Muscle of leg (tissue), 16 donors: ENCODE measurements at places on chromosomes 3 and 15.
A peak's percentile ranks its signal among the peaks of the same experiment; 100 is the strongest.

GRCh38 chr15:83753872-83754493 is 100.1 kb downstream of the ADAMTSL3 start:
- no peaks in the 10 kb centered on the region for H3K27me3 ChIP-seq
- no peak overlapping the region for H3K27ac ChIP-seq
- no peaks in the 10 kb centered on the region for H3K36me3 ChIP-seq
- no peak overlapping the region for H3K4me3 ChIP-seq
- H3K4me1 ChIP-seq = no peaks in the 10 kb centered on the region
- no peak for DNase-seq

DNA sequence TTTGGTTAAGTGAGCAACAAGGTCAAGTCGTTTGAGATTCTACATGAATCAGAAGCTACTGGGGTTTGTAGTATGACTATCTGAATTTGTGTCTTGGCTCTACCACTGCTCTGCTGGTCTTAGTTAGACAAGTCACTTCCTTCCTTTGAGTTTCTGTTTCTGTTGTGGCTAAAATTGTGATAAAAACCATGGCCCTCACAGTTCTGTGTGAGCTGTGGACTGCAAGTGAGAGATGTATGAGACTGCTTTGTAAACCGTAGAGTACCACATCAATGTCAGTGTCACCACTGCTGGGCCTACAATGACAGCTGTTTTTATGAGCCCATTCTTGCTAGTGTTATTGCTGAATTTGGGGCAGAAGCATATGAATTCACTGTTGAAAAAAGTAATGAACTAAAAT is 32.7 kb downstream of the RARB start:
- peaks cover 6% of the 10 kb centered on the region for H3K36me3 ChIP-seq
- no peaks in the 10 kb centered on the region for H3K27me3 ChIP-seq
- no peak overlapping the region for H3K4me3 ChIP-seq
- H3K27ac ChIP-seq = no peak overlapping the region
- no peak for DNase-seq

DNA sequence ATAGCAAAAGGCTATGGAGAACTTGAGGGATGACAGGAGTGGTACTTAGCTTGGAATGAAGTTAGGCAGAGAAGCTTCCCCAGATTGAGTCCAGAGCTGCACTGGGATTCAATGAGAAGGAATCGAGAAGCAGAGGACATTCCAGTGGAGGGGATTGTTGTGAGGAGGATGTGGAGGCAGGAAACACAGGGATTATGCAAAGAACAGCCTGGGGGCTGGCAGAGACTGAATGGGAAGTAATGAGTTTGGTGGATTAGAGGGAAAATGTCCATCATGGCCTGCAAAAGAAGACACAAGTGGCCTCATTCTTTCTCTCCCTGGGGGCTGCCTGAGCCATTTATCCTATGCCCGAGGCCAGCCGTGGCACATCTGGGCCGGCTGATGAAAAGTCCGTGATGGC is 20.5 kb upstream of the SCN10A start:
- peaks cover 2% of the 10 kb centered on the region for H3K4me1 ChIP-seq
- no peak for DNase-seq
- H3K27me3 ChIP-seq = no peaks in the 10 kb centered on the region

DNA sequence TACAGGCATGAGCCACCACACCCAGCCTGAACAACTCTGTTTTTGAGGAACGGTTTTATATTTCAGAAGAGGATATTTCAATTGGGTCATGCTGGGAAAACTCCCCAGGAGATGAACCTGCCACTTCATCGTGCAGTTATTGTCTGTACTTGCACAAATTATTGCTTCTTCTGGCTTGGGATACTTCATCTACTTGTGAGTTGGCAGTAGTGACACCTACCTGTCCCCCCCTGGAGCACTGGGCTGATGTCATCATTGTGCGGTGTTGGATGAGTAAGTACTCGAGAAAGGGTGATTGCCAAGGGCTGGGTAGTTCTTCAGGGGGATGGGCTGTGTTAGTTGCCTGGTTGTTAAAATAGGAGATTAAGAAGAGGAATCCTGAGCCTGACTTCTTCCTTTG is 85.1 kb upstream of the SAMMSON start:
- no peaks in the 10 kb centered on the region for H3K4me1 ChIP-seq
- H3K36me3 ChIP-seq = no peaks in the 10 kb centered on the region
- H3K4me3 ChIP-seq = no peak overlapping the region
- no peak for DNase-seq

GRCh38 chr3:50445919-50446318 is 57.5 kb downstream of the CACNA2D2 start:
- no peak for DNase-seq
- peaks cover 57% of the 10 kb centered on the region for H3K4me1 ChIP-seq
- H3K27me3 ChIP-seq = no peaks in the 10 kb centered on the region
- H3K36me3 ChIP-seq = no peaks in the 10 kb centered on the region
- no peak overlapping the region for H3K27ac ChIP-seq

- DNase-seq = no peak
- H3K4me1 ChIP-seq = peaks cover 4% of the 10 kb centered on the region
- H3K36me3 ChIP-seq = no peaks in the 10 kb centered on the region
- no peak overlapping the region for H3K4me3 ChIP-seq
- no peaks in the 10 kb centered on the region for H3K27me3 ChIP-seq
Observed at GRCh38 chr3:65581313-65581712, 457.4 kb downstream of the MAGI1 start.

GRCh38 chr3:30539772-30540171 is 66.6 kb upstream of the TGFBR2 start:
- no peak overlapping the region for H3K4me3 ChIP-seq
- H3K4me1 ChIP-seq = no peaks in the 10 kb centered on the region
- DNase-seq = no peak
- no peaks in the 10 kb centered on the region for H3K36me3 ChIP-seq
- no peak overlapping the region for H3K27ac ChIP-seq

DNA sequence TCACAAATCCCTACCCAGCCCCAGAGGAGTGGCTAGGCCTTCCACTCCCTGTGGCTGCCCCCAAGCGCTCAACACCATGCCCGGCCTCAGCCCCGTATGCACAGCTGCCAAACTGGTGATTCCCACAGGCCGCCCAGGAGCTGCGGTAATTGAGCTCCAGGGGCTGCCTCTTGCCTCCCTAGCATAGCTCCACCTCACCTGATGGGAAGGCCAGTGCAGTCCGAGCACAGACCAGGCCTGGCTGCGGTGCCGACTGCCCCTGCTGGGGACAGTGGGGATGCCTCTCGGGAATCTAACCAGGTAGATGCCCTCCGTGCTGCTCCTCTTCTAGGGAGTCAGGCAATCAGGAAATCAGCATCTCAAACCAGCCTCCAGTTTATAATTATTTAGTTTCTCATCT is 25.9 kb downstream of the SCN5A start:
- no peak overlapping the region for H3K4me3 ChIP-seq
- no peak overlapping the region for H3K27ac ChIP-seq
- no peak for DNase-seq
- H3K4me1 ChIP-seq = no peaks in the 10 kb centered on the region
- no peaks in the 10 kb centered on the region for H3K36me3 ChIP-seq

DNA sequence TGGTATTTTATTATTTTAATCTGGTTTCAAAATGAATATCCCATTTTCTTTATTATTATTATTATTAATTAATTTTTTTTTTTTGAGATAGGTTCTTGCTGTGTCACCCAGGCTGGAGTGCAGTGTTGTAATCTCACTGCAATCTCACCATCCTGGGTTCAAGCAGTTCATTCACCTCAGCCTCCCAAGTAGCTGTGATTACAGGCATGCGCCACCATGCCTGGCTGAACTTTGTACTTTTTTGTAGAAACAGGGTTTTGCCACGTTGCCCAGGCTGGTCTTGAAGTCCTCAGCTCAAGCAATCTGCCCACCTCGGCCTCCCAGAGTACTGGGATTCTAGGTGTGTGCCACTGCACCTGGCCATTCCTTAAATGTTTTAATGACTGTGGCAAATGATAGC is 28.6 kb downstream of the DAG1 start:
- H3K4me1 ChIP-seq = peaks cover 29% of the 10 kb centered on the region
- peaks cover 17% of the 10 kb centered on the region for H3K36me3 ChIP-seq
- no peak overlapping the region for H3K4me3 ChIP-seq
- peak overlapping the region; percentile 97 for H3K27ac ChIP-seq
- DNase-seq = no peak

DNA sequence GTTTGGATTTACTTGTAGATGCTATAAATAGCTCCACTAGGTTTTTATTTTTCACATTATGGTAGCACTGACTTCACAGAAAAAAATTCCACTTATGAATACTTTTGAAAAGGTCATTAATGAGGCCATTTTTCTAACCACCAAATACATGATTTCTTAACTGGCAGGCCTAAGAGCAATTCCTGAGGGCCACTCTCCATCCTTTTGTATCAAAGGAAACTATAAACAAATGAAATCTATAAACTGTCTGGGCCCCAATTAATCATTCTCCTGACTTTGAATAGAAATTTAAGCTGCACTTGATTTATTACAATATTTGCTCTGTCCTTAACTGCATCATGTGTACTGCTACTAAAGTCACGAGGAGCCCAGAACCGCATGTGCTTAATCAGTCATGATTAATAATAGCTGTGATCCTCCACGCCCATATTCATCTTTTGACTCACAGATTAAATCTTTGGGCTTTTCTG is 25.1 kb upstream of the MTMR10 start:
- H3K27ac ChIP-seq = no peak overlapping the region
- DNase-seq = no peak

GRCh38 chr15:51077221-51078153 is 17.2 kb downstream of the TNFAIP8L3 start:
- peak overlapping the region; percentile 37 for H3K4me3 ChIP-seq
- H3K27me3 ChIP-seq = no peaks in the 10 kb centered on the region
- peaks cover 15% of the 10 kb centered on the region for H3K4me1 ChIP-seq
- peak overlapping the region; percentile 45 for H3K27ac ChIP-seq
- no peaks in the 10 kb centered on the region for H3K36me3 ChIP-seq

- no peak overlapping the region for H3K4me3 ChIP-seq
- H3K36me3 ChIP-seq = no peaks in the 10 kb centered on the region
- DNase-seq = no peak
- no peaks in the 10 kb centered on the region for H3K27me3 ChIP-seq
- no peak overlapping the region for H3K27ac ChIP-seq
- H3K4me1 ChIP-seq = no peaks in the 10 kb centered on the region
Observed at GRCh38 chr3:106392915-106393314, 524.1 kb upstream of the CBLB start.

DNA sequence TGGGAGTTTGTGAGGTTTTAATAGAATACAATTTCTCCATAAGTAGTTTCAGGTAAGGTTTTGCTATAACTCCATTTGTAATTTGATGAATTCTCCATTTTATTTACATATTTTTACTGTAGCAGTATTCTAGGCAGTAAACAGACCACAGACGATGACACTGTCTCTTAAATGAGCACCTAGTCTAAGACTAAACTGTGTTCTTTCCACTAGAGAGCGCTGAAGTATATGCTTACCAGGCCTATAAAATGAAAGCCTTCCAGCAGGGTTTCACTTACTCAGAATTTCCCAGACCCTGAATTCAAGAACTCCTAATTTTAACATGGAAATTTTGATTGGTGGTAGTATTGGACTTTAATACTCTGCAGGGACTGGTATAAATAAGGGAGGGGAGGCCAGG is 41.6 kb downstream of the POLG start:
- no peak overlapping the region for H3K27ac ChIP-seq
- H3K36me3 ChIP-seq = peaks cover 20% of the 10 kb centered on the region
- no peak for DNase-seq
- H3K27me3 ChIP-seq = no peaks in the 10 kb centered on the region
- no peak overlapping the region for H3K4me3 ChIP-seq
- H3K4me1 ChIP-seq = no peaks in the 10 kb centered on the region

DNA sequence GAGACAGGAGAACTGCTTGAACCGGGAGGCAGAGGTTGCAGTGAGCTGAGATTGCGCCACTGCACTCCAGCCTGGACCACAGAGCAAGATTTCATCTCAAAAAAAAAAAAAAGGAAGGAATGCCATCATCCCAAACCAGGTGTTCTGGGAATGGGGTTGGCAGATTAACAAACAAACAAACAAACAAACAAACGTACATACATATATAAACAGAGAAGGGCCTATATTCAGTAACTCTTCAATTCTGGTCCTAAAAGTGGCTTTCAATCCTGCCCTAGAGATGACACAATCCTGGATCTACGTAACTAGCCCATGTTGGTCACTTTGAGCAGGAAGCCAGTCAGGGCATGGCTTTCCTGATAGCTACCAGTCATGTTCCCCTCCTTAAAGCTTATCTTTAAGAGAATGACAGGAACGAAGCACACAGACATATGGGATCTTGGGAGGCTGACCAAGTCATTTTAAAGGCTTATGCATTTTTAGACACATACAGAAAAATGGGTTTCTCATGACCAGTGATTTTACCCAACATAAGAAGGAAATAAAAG is 29.9 kb upstream of the RAB11A start:
- no peaks in the 10 kb centered on the region for H3K4me1 ChIP-seq
- H3K27me3 ChIP-seq = no peaks in the 10 kb centered on the region
- no peaks in the 10 kb centered on the region for H3K36me3 ChIP-seq
- no peak for DNase-seq

DNA sequence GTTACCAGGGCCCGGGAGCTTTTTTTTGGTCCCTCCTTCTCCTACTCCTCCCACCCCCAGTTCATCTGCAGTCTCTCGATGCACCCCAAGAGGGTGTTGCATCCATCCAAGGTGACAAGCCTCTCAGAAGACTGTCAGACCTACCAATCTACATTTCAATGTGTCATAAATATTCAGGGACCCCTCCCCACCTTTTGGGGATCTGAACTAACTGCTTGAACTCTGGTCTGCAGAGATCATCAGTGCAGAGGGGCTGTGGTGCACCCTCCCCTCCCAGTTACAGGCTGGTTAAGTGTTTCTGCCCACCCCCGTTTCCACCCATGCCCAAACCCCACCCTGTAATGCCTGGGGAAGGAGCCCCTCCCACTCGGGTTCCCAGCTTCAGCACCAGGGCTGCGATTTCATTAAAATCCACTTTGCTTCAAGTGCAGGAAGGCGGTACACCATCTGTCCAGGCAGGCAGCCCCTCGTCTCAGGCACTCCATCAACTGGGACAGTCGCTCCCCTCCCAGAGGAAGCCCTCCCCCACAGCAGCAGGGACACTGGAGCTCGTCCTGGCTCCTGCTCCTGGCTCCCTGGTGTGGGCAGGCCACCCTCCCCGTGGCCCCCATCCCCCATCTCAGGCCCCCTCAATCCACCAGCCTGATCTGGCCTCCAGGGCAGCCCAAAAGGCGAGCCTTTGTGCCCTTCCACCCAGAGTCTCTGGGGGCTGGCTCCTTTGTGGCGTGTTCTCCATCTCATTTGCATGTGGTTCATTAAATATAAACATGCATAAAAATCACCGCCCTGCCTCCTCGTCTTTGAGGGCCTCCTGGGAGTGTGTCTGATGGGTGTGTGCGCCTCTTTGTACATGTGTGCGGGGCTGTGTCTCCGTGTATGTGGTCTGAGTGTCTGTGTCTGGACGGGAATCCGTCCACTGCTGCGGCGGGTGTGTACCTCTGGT is 32.3 kb downstream of the RNU5B-1 start:
- H3K27ac ChIP-seq = no peak overlapping the region
- H3K27me3 ChIP-seq = no peaks in the 10 kb centered on the region
- peaks cover 14% of the 10 kb centered on the region for H3K4me1 ChIP-seq
- H3K4me3 ChIP-seq = no peak overlapping the region
- peaks cover 3% of the 10 kb centered on the region for H3K36me3 ChIP-seq

- H3K27ac ChIP-seq = no peak overlapping the region
- H3K27me3 ChIP-seq = no peaks in the 10 kb centered on the region
- no peaks in the 10 kb centered on the region for H3K4me1 ChIP-seq
- DNase-seq = no peak
Observed at GRCh38 chr3:68173012-68173634, 518.7 kb upstream of the SUCLG2 start.

- H3K27me3 ChIP-seq = peaks cover 25% of the 10 kb centered on the region
- no peak overlapping the region for H3K4me3 ChIP-seq
- H3K4me1 ChIP-seq = peaks cover 22% of the 10 kb centered on the region
Observed at GRCh38 chr15:51263726-51264125, 74.7 kb downstream of the CYP19A1 start.

- H3K4me3 ChIP-seq = no peak overlapping the region
- H3K27me3 ChIP-seq = no peaks in the 10 kb centered on the region
- peaks cover 15% of the 10 kb centered on the region for H3K4me1 ChIP-seq
- H3K27ac ChIP-seq = no peak overlapping the region
Observed at GRCh38 chr15:87955284-87955909, 301.1 kb downstream of the NTRK3 start.
